ENCODE measurements at places on chromosomes 5 and 9.

GRCh38 chr9:26234865-26235264 lies 556.6 kb upstream of the TUSC1 start:
- peak; percentile 10 for DNase-seq

DNA sequence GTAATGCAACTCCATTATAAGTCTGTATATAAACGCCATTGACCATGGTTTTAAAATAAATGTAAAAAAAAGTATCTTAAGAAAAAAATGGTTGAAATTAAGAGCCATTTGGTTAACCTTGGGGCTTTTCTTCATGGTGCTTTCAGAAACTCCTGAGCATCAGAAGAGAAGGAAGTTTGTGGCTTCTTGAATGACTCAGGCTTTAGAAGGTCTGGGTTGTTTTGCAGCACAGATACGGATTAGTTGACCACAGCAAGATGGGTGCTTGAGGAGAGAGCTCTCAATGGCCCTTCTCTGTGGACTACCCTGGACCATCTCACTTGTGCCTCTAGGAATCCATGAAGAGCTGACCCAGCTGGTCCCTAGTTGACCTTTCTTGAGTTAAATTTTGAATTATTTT lies 189.5 kb downstream of the TMEM38B start:
- DNase-seq: no peak

- peak; percentile 97 for DNase-seq
These were observed 3.2 kb upstream of the CCL27 start for GRCh38 chr9:34665381-34666250.

GRCh38 chr9:89367726-89368437 lies 49.6 kb downstream of the SECISBP2 start:
- no peak for DNase-seq

DNA sequence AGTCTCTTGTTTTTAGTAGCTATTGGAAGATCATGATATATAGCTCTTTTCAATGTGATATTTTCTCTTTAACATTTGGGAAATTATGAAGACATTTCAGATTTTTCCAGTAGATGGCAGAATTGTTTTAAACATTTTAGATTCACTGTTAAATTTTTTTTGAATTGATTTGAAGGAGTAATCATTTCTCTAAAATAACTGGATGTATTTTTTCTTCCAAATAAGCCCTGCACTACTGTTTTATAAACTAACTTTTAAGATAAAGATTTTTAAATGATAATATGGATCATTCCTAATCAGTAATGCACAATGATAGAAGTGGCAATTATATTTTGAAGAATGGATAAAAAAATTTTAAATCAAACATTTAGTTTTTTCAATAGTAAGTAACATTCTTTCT lies 14.2 kb downstream of the NDUFAF2 start:
- DNase-seq: peak; percentile 11

DNA sequence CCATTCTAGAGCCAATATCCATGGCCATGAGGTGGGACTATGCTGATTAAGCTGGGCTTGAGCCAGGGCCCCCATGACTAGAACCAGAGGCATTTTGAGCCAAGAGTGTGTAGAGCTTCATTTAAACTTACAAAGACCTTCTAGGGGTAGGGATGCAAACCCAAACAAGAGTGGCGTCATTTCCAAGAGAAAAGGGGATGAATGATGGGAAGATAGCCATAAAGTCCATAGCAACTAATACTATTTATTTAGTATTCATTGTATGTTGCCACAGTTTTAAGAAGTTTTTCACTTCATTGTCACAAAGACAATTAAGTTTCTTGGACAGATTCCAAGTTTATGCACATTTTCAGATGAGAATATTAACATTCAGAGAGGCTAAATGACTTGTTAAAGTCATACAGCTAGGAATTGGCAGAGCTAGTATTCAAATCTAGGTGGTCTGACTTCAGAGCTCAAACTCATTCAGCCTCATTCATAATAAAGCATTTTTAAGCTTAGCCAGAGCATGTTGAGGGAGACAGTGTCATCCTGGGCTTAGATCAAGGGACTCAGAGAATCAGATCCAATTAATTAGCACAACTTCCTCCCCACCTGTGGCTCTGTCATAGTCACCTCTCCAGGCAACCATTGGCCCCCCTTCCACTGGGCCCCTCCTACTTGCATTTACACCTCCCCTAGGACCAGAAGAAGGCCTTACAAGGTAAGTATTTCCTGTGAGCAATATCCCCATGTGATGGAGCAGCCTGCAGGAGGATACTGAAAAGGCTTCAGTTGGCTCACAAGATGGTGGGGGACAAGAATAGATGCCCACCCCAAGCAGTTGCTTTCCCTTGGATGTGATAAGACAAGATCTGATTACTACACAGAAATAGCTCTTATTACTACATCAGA lies 95.0 kb upstream of the PCSK1 start:
- no peak for DNase-seq

- no peak for DNase-seq
These were observed 41.9 kb downstream of the NTRK2 start for GRCh38 chr9:84711398-84711777.

DNA sequence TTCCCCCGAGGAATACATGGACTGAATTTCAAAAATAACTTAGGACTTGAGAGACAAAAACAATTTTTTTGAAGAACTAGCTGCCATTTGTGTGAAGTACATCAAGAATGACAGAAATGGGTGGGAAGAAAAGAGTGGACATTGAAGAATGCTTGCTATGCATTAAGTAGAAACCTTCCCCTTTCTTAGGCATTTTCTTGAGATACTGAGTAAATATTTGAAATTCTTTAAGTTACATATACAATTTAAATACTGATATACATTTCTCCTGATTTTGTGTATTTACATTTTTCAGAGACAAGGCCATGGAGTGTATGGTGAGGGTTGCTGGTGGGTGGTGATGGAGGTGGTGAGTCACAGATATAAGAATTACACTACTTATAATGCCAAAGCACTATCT lies 319.3 kb upstream of the ADAMTSL1 start:
- no peak for DNase-seq

DNA sequence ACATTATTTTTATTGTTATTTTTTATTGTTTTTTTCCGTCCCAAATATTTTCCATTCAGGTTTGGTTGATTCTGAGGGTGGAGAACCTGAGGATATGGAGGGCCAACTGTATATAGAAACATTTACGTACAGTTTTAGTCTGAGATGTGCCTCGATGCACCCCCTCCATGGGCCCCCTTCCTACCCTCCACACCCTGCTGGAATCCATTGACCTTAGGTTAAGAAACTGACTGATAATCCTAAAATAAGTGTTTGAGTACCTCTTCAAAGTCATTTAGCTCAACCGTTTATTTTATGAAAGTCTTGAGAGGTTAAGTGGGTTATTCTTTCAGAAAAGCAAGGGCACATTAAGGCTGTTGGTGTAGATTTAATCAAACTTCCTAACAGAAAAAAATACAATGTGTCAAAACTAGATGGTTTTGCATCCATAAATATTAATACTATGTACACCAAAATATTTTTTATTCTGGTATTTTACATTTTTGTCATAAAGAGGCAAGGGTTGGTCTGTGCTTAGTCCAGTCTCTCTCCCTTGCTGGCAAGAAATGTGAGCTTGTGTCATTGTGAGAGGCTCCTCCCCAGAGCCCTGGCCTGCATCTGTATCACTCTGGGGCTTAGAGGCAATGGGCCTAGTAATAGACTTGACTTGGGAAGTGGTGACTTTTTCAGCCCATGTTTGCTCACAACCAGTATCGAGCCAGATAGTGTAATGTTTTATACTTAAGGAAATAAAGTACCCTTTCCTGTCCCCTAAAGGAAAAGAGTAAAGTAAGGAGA lies 15.7 kb downstream of the MTRR start:
- DNase-seq: no peak

- DNase-seq: peak; percentile 61
These were observed 1.3 kb downstream of the ERBIN start for GRCh38 chr5:65927503-65928321.

DNA sequence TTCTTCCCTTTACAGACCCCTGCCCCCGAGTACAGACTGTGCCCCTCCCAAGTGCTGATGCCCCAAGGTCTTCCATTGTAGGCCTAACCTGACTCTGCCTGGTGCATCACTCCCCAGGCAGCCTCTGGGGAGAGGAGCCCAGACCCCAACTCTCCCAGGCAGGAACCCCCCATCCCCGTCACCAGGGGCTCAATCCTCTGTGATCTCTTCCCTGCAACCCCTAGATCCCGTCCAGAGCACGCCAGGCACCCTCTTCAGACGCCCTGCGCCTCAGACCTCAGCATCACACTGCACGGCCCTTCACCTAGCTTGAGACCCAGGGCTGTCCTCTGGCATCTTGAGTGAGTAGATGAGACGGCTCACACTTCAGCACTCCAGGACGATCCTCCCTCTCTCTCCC lies 6.4 kb upstream of the EGR1 start:
- DNase-seq: no peak

DNA sequence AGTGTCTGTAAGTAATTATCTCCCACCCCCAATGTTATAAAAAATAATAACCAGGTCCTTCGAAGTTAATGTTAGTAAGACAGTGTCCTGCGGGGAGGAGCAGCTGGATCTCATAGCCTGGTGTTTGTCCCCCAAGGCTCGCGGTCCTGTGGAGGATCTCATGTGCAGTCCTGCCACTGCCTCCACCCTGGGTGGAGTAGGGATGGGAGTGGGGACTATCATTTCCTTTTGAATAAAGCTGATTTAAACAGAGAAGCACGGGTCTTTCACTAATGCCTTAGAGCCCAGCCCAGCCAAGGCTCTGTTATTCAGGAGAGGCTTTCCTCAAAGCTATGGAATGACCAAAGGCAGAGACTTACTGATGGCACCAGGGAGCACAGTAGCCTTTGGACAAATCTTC lies 40.2 kb downstream of the SUB1 start:
- DNase-seq: no peak

GRCh38 chr9:128636024-128636390 lies 20.6 kb downstream of the DYNC2I2 start:
- no peak for DNase-seq

DNA sequence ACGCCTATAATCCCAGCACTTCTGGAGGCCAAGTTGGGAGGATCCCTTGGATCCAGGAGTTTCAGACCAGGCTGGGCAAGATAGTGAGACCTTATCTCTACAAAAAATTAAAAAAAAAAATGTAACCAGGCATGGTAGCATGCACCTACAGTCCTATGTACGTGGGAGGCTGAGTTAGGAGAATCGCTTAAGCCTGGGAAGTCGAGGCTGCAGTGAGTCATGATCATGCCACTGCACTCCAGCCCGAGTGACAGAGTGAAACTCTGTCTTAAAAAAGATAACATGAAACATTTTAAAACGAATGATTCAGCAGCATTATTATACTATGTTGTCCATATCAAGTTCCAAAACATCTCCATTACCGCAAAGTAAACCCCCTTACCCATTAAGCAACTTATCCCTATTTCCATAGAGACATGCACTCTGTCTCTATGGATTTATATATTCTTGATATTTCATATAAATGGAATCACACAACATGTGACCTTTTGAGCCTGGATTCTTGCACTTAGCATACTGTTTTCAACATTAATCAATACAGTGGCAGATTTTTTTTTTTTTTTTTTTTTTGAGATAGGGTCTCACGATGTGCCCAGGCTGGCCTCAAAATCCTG lies 56.9 kb upstream of the MTMR12 start:
- DNase-seq: no peak

GRCh38 chr9:130445268-130445983 lies 665 bp downstream of the ASS1 start:
- peak; percentile 63 for DNase-seq

- DNase-seq: no peak
These were observed 65.7 kb upstream of the SYK start for GRCh38 chr9:90735952-90736351.

DNA sequence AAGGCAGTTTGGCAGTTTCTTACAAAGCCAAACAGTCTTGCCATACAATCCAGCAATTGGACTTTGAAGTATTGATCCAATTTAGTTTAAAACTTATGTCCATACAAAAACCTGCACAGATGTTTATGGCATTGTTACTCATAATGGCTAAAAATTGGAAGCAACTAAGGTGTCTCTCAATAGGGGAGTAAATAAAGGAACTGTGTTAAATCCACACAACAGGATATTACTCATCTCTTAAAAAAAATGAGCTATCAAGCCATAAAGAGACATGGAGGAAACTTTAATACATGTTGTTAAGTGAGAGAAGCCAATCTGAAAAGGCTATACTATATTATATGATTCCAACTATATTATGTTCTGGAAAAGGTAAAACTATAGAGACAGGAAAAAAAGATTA lies 313.6 kb upstream of the CD180 start:
- DNase-seq: no peak

- DNase-seq: no peak
These were observed 76.1 kb downstream of the SLC44A1 start for GRCh38 chr9:105320568-105320967.

DNA sequence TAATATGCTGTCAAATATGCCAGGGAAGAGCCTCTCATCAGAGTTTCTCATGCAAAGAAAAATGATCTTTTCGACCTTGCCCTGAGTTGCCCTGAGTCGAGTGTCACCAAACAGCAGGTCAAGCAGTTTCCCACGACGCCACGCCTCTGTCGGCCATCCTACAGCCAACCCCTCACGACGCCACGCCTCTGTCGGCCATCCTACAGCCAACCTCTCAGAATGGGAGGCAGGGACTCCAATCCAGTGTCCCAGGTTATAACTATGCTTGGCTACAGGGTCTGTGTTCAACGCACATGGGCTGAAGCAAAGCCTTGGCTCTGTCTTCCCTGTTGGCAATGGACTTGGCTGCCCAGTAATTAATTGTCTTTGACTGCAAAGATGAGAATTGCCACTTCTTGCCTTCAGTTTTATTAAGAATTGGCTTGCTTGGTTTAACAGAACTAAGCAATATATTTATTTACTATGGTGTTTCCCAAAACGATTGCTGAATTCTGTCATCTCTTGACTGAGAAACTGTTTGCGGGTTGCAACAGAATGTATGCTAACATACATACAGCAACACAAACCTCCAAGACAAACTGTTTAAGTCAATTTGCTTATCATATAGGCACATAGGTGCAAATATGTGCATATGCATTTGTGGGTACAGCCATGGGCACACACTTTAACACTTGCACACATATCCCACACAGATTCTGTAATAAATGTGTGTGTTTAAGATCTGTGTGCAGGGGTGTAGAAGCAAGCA lies 352.9 kb downstream of the GLIS3 start:
- DNase-seq: no peak

DNA sequence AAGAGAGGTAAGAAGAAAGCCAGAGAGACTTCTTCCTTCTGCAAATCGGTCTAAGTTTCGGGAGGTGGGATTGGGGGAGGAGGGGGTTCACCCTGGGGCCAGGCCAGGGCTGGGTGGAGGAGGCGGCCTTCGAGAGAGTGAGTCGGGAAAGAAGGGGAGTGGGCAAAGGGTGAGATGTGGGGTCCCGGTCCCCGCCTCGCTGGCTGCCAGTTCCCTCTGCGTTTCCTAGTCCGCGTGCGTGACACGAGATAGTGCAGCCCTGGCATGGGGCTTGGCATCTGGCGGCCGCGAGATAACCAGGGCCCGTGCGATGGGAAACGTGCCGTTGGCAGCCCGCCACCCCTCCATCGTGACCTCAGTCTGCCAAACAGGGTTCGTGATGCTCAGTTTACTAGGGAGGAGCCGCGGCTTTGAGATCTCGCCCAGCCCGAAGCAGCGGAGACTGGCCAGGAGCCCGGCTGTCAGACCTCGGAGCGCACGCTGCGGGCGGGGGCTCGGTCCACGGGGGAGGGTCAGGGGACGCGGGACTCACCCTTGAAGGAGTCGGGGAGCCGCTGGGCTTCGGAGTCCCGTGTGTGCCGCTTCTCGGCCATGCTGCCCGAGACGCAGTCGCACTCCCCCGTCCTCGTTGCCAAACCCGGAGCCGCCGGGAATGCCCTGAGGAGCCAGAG lies at the start of gene STOM:
TSS of gene STOM (minus strand) at position 656 of the 671 bp plus-strand sequence. CDS start at position 593, 63 bp downstream.
- DNase-seq: peak; percentile 81
